Forelimb muscle (tissue), 1 donor: ENCODE measurements at places on chromosomes 1 and 21.
A peak's percentile ranks its signal among the peaks of the same experiment; 100 is the strongest.

DNA sequence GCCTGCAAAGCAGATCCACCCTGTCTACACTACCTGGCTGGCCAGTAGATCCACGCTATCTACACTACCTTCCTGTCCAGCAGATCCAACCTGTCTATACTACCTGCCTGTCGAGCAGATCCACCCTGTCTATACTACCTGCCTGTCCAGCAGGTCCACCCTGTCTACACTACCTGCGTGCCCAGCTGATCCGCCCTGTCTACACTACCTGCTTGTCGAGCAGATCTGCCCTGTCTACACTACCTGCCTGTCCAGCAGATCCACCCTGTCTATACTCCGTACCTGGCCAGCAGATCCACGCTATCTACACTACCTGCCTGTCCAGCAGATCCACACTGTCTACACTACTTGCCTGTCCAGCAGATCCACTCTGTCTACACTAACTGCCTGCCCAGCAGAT lies 102.8 kb upstream of the SAMD11 start:
- no peak for DNase-seq

- no peak for DNase-seq
Measured at GRCh38 chr1:159917533-159918351, 7.6 kb downstream of the TAGLN2 start.

DNA sequence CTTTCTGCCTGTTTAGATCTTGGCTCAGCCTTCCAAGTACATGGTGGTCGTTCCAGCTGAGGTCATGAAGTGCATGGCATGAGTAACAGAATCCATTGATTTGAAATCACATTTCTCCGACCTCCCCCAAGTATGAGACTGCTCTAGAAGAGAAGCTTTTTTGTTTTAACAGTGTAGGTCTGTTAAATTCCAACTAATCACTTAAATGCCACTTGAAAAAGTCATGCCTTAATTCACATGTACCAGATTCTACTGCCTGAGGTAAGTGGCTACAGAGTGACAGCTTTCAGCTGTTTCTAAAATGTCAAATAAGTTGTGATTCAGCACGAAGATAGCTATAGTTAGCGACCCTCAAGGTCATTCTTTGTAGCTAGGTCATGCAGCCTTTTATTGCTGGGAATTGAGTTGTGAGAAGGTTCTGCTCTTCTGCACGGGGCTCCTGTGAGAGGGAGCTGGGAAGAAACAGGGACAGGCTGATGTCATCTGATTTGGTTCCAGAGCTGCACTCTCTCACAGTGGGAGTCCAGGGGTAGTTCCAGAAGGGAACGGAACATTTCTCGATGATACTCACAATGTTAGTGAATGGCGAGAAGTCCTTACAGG lies 112.7 kb downstream of the VPS13D start:
- no peak for DNase-seq

DNA sequence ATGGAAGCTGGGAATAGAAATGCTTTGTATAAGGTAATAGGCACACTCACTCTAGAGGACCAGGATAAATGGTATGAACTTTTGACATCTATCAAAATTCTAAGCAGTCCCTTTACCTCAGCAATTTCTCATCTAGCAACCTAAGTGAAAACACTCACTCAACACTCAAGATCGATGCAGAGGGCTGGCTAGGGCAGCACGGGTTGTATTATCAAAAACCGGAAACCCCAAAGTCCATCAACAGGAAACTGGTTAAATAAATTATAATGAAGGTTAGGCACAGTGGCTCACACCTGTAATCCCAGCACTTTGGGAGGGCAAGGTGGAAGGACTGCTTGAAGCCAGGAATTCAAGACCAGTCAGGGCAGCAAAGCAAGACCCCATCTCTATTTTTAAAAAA lies 9.4 kb downstream of the USP48 start:
- no peak for DNase-seq

DNA sequence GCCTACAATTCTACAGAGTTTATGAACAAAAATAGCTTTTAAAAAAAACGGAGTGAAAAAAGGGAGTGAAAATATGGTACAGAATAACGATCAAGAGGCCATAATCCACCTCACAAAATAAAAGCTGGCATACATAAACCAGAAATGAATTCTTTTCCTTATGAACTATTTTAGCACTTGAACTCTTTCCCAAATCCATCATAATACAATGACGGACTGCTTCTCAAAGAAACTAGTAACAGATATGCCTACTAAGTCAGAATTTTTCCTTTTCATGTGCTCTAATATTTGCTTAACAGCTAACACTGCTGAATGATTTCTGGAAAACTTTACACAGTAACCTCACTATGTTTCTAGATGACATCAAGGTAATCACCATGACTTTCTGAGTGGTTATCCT lies 144.0 kb downstream of the EIF4G3 start:
- no peak for DNase-seq

DNA sequence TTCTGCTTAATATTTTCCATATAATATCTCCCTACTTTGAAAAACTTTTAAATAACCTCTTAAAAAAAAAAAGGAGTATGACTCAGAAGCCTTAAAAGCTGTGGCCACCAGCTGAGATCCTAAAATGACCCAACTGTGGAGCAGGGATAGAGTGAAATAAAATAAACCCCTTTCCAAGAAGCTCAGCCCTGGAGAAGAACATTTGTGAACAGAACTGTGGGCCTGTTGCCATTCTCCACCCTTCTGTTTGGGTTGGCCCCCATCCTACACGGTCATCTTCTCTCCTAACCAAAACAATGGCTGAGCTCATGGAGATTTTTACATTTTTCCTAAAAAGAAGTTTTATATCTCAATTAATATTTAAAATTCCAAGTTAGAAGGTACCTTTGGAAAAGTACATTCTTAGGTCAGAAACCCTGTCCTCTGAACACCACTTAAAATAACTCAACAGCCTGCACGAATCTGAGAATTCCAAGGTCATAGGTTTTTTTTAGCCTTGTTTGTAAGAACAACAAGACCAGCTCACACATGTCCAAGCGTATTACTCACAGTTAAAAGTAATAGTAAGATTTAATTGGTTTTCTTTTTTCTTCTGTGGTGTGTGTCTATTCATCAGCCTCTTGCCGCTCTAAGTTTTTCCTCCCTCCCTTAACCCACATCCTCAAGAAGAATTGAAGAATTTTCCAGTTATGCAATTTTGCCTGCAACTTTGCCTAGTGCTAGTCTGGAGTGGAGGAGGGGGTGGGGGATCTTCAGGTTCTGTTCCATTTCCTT lies 107.7 kb upstream of the ERRFI1 start:
- no peak for DNase-seq

- DNase-seq = no peak
Measured at GRCh38 chr21:29144736-29145353, 14.4 kb downstream of the MAP3K7CL start.

GRCh38 chr1:232333419-232333767 lies 296.5 kb downstream of the SIPA1L2 start:
- no peak for DNase-seq

GRCh38 chr1:246081856-246082668 lies 425.0 kb downstream of the SMYD3 start:
- no peak for DNase-seq

- DNase-seq = peak; percentile 84
Measured at GRCh38 chr1:217029281-217030157, 306.3 kb upstream of the ESRRG start.

DNA sequence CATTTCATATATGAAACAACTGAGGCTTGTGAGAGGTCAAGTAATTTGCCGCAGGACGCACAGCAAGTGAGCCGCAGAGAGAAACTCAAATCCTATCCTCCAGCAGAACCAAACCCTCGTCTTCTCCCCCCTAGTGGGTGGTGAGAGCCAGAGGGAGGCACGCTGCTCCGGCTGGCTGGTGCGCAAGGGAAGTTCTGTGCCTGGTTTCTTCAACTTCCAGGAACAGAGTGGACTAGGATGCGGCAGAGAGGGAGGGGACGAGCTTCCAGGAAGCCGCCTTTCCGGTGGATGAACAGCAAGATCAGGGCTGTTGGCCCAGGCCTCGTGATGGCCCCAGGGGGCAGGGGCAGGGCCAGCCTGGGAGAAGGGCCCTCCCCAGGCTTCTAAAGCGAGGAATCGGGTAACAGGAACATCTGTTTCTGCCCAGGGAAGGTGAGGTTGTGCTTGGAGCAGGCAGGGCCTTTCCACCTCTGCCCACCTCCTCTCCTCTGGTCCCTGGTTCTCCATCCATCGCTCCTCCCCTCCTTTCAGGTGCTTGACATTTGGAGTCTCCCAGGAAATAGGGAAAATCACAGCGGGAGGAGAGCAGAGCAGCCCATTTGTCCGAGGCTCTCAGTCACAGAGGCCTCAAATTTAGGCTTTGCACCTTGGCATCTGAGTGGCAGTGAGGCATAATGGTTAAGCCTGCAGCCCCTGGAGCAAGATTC lies 16.8 kb upstream of the PDIK1L start:
- no peak for DNase-seq
